ENCODE measurements at places on chromosomes 2 and 18.

- no peak for DNase-seq
These were observed 95.9 kb downstream of the EPB41L5 start for GRCh38 chr2:120108749-120109148.

DNA sequence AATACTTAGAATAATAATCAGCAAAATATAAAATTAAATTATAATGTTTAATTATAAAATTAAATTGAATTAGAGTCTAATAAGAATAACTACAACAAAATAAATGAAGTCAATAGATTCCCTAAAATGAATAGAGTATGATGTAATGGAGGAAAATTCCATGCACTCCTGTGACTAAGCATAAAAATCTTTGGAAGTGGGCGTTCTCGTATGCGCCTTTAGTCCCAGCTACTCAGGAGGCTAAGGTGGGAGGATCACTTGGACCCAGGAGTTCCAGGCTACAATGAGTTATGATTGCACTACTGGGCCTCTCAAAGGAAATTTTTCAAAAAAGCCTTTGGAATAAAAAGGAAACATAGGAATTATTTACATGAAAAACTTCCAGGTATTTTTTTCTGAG lies 955.4 kb upstream of the POU3F3 start:
- DNase-seq = peak; percentile 37

GRCh38 chr2:71742953-71743601 lies 289.7 kb downstream of the DYSF start:
- DNase-seq = peak; percentile 93

- no peak for DNase-seq
These were observed 35.2 kb upstream of the PKDCC start for GRCh38 chr2:42012651-42013050.

GRCh38 chr2:40281021-40281940 lies 170.6 kb downstream of the SLC8A1 start:
- DNase-seq = peak; percentile 24

GRCh38 chr18:80137976-80138375 lies 28.9 kb downstream of the ADNP2 start:
- DNase-seq = no peak

GRCh38 chr2:171509945-171510731 lies 12.1 kb upstream of the CYBRD1 start:
- no peak for DNase-seq

- no peak for DNase-seq
These were observed 192.0 kb downstream of the SH3BP4 start for GRCh38 chr2:235143789-235144188.

GRCh38 chr2:39948016-39948719 lies 169.1 kb upstream of the THUMPD2 start:
- DNase-seq = no peak

- DNase-seq = no peak
These were observed 33.5 kb upstream of the ATG16L1 start for GRCh38 chr2:233217892-233218377.

All from urothelium cell line (cell line).